A673 (cell line): ENCODE measurements at places on chromosomes 3 and 15. TPM values are rescaled to one million over a fixed set of nuclear protein-coding genes. Genes with fewer than 3 reads are reported as not detected.

- DNase-seq = no peak
Measured at GRCh38 chr3:191240486-191240885, 41.4 kb downstream of the OSTN start.

DNA sequence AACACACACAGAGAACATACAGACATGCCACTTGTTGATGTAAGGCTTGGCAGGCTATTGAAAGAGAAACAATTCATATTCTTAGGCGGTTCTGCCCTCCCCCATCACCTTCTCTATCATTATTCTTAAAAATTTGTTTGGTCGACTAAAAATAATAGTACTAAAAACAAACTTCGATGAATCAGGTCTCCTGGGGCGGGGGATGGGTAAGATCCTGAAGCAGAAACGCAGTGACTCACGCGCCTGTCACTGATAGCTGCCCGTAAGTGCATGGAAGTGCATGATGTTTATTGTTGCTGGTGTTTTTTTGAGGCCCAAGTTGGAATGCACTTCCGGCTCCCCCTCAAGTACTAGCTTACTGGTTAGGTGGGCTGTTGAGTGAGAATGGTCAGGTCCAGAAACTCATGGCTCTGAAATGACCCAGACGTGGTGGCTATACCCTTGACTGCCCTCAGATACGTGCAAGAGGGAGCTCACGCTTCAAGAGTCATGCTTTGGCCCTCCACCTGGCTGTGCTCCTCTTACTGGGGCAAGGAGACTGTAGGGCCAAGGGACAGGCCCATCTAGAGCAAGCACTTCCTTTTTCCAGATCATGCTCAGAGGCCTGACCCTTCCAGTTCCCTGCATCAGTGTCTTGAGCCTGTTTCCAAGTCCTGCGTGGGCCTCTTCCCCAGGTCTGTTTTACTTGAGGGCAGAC, 10.9 kb downstream of the SMAD3 start:
- no peak for DNase-seq

DNA sequence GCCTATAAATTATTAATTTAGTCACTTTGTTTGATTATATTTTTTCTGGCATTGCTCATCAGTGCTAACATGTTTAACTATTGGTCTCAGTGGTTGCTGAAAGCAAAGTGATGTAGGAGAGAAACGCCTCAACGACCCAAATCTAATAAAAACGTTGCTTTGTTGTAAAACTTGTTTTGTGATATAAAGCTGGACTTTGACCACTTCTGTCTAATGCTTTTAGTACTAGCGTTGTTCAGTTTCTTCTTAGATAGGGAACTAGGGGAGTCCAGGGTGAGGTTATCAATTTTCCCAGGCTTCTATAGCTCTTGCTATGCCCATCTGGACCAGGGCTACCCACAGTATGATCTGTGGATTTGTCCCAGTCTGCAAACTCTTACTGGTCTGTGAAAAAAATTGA, 80.6 kb upstream of the TBC1D5 start:
- no peak for DNase-seq

- peak; percentile 53 for DNase-seq
Measured at GRCh38 chr3:75906555-75907112, 121.3 kb upstream of the ZNF717 start.

DNA sequence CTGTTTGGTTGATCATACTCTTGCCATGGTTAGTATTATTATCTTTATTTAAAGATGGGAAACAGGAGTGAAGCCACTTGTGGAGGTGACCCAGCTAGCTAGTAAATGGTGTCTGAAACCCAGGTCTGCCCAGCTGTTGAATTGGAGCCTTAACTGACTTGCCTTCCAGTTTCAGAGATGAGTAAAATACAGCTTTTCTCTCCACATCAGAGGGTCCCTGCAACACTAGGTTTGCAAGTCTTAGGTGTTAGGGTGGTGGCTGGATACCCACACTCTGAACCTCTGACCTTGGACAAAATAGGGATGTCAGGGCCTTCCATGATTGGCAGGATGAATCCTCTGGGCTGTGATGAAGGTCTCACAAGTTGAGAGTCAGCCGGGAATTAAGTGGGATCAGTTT, 4.1 kb downstream of the FLNB start:
- no peak for DNase-seq

DNA sequence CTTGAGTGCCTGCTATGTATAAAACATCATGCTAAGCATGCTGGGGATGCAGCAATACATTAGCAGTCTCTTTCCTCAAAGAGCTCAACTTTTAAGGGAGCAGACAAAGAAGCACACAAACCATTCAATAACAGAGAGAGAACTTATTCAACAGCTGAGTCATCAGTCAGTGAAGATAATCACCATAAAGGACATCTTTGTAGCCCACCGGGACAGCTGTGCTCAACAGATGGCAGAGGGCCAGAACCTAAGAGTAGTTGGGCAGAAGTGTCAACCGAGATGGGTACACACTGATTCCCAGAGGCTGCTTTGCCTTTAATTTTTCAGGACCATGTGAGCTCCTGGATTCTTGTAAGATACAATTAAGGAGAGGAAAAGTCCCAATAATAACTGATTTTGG, 4.2 kb upstream of the RAB8B start:
- peak; percentile 37 for DNase-seq

DNA sequence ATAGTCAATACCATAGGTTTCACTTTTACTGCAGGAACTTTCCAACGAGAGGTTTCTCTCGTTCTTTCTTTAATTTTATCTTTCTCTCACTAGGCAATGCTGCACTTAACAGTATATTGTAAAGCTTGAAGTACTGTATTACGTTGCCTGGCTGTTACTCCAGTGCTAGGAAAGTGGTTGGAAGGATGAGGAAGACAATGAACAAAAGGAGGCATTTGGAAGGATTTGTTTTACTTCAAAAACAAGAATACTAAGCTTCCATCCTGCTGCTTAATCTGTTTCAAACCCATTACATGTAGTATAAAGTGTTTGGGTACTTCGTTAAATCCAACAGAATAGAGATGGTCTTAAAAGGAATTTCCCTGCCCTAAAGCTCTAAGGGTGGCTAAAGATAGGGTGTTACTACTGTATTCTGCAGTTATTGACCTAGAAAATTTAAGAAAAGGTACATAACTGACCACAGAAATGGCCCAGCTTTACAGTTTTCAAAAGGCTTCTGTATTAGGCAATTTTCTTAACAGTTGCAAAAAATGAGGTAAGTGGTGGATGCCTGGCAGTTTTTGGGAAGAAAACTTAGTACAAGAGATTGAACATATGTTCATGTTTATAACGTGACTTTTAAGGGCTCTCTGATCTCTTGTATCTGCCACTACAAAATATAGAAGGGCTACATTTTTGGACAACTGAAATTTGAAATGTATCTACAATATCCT, 785 bp upstream of the IFT57 start:
- DNase-seq = peak; percentile 21

- DNase-seq = no peak
Measured at GRCh38 chr15:39025321-39025720, 460.7 kb upstream of the RASGRP1 start.

- peak; percentile 11 for DNase-seq
Measured at GRCh38 chr3:47163169-47164006, 525 bp downstream of the SETD2 start.

- no peak for DNase-seq
Measured at GRCh38 chr3:134145183-134145582, 105.5 kb downstream of the RYK start.

GRCh38 chr3:136544532-136544931, 207.6 kb downstream of the STAG1 start:
- no peak for DNase-seq

- DNase-seq = no peak
Measured at GRCh38 chr3:184690192-184690883, 21.5 kb downstream of the MAGEF1 start.

DNA sequence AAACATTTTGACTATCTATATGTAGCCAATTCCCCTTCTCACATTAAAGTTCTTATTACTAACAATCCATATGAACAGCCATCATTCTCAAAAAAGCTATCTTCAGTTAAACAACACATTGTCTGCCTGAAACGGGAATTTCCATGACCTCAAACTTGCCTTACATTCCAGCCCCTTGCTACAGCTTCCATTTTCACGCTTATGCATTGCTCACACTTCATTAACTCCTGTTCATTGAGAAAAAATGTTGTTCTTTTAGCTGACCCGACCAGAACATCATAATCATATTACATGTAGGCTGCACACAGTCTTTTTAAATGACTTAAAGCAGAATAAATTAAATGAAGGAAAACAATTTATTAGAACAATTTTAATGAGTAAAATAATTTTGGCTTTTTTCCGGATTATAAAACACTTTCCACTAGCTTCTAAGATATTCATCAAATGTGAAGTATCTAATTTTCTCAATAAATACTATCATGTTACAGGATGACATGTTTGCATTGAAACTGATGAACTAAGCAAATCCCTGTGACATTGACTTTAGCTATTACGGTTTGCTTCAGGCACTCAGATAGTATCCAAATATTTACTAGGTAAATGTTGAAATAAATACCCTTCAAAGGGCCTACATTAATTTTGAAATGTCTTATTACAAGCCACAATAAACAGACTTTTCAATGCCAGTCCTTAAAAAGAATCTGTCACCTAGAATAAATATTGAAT, 49.9 kb downstream of the P3H2 start:
- DNase-seq = peak; percentile 33

DNA sequence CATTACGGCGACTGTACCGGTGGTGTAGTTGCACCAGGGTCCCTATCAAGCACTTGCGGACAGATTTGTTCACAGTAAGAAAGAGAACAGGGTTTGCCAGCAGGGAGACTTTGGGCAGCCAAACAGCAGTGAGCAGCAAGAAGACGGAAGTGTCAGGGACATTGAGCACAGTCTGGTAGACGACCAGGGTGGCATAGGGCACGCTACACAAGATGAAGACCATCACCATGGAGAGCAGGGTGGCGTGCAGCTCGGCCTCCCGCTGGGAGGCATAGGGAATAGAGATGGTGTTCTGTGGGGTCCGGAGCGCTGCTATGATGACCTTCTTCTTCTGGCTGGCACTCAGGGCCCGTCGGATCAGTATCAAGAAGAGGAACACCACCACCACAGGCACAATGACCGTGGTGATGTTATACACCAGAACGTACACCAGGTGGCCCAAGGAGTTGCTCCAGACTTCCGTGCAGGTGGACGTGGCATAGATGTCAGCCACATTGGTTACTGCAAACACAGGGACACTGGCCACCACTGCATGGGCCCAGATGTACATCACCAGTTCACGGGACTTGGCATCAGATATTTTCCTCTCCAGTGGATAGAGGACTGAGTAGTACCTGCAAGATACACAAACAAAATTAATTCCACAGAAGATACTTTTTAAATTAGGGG, 19.1 kb upstream of the FSIP1 start:
- DNase-seq = peak; percentile 41

GRCh38 chr3:192842711-192843110, 74.9 kb downstream of the MB21D2 start:
- no peak for DNase-seq

- DNase-seq = no peak
Measured at GRCh38 chr3:60298141-60298540, 953.1 kb downstream of the FHIT start.

- DNase-seq = no peak
Measured at GRCh38 chr3:156659260-156659659, 15.1 kb upstream of the TIPARP start.

- DNase-seq = peak; percentile 75
Measured at GRCh38 chr3:125055913-125056745, at the start of gene HEG1. TSS of gene HEG1 (minus strand) at chr3:125055997. CDS start at chr3:125055890, 107 bp downstream.

DNA sequence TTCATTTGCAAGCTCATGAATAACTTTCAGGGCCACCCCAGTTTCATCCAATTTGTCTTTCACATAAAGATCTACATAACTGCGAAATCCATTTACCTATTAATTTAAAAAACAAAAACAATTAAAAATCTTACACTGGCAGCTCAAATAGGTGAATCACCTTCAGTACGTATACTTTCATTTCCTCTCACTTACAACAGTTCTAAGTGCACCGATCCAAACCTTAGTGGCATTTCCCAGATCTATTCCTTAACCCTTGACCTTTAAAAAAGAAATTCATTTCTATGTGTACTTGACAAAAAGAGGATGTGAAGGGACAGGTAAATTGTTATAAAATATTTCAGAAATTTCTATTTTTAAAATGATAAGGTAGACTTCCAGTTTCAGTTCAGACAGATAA, 30.8 kb downstream of the TOP2B start:
- DNase-seq = no peak

- DNase-seq = no peak
Measured at GRCh38 chr3:130457671-130458070, 59.3 kb upstream of the COL6A6 start.

- no peak for DNase-seq
Measured at GRCh38 chr3:125381314-125381713, 6.2 kb upstream of the ZNF148 start.

DNA sequence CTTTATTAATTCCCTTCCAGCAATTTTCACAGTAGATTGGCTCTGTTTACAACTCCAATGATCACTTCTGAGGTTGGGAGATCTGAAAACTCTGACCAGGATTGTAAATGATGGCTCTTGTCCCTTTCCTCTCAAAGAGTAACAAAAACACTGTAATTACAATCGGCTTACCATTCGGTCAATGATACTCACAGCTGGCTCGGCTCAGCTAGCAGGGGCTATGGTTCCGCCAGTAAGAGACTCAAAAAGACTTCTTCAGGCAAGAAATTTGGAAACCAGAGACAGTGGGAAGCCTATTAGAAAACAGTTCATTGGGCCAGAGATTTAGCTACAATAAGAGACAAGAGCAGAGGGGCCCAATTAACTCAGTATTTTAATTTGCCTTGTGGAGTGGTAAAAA, 96.6 kb downstream of the LRRC3B start:
- DNase-seq = no peak

DNA sequence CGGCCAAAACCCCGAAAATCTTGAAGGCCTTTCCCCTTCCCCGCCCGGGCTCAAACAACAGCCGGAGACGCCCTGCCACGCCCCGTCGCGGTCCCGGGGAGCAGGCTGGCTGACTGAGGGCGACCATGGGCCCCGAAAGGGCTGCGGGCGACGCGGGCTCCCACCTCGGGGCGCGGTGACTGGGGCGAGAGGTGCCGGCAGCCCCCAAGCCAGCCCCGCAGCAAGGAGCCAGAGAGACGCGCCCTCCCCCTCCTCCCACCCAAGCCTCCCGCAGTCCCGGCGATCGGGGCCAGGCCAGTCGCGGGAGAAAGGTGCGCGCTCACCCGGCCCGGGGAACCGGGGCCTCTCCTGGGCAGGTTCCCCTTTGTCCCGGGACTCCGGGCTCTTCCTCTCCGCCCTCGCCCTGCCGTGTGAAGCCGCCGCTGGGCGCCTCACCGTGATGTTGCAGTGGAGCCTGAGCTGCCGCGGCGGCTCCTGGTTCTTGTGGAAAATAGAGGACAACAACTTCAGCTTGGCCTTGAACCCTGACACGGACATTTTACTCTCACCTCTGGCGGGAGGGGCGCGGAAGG, 30.6 kb upstream of the ZSCAN2 start:
- peak; percentile 22 for DNase-seq

GRCh38 chr3:152300029-152300731, 31.5 kb downstream of the MBNL1 start:
- DNase-seq = no peak

The DCP1A gene
- total RNA-seq = 13.1 and 16.2 TPM in 2 replicates

The RTP1 gene
- total RNA-seq = not detected in 2 replicates

The SERINC4 gene
- total RNA-seq = 0.33 TPM in 1 of 2 replicates, not detected in the other

The NAALADL2 gene
- total RNA-seq = 0.50 and 0.64 TPM in 2 replicates

The POLG gene
- total RNA-seq = 63.5 and 166 TPM in 2 replicates

The LRRC28 gene
- total RNA-seq = 28.4 and 30.7 TPM in 2 replicates

The NR2F2 gene
- 106 and 138 TPM in 2 replicates for total RNA-seq

The PAK6 gene
- total RNA-seq = 0.84 and 1.5 TPM in 2 replicates

The THRB gene
- total RNA-seq = 0.11 and 0.22 TPM in 2 replicates

The TRIM42 gene
- not detected in 2 replicates for total RNA-seq

The KIF7 gene
- 9.5 and 11.3 TPM in 2 replicates for total RNA-seq

The SLC51A gene
- total RNA-seq = not detected in 2 replicates
